B cell (primary cell): ENCODE measurements at places on chromosomes 13 and 19.

- DNase-seq: peak; percentile 62
Measured at GRCh38 chr19:56076498-56076897, 44.6 kb downstream of the ZNF787 start.

DNA sequence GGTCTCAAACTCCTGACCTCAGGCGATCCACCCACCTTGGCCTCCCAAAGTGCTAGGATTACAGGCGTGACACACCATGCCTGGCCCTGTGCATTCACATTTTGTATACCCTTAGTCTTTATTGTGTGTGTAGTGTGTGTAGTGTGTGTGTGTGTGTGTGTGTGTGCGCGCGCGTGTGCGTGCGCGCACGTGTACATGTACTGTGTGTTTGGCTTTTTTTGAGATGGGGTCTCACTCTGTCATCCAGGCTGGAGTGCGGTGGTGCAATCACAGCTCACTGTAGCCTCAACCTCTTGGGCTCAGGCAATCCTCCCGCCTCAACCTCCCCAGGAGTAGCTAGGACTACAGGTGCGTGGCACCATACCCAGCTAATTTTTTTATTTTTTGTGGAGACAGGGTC is 22.1 kb downstream of the ITM2B start:
- no peak for DNase-seq

GRCh38 chr19:9883764-9884163 is 48.6 kb downstream of the PIN1 start:
- DNase-seq: no peak

GRCh38 chr13:27667946-27668345 is 46.3 kb downstream of the POLR1D start:
- DNase-seq: no peak

- DNase-seq: no peak
Measured at GRCh38 chr13:84985860-84986259, 813.4 kb downstream of the SLITRK6 start.

- DNase-seq: no peak
Measured at GRCh38 chr19:55619286-55619685, 5.1 kb downstream of the ZNF784 start.

DNA sequence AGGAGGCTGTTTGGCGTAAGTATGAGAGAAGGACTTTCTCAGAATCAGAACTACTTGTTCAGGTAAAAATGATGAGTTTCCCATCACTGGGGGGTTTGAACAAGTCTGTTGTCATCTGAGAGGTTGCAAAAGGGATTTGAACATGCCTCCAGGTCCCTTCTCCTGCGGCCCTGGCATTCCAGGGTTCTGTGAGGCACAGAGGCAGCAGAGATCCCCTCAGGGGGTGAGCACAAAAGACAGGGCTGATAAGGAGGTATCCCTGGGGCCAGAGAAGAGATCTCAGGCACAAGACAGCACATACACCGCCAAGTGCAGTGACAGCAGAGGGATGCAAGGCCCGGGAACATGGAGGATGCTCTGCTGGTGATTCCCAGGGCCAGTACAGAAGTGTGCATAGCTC is 275.8 kb upstream of the TSHZ3 start:
- no peak for DNase-seq

DNA sequence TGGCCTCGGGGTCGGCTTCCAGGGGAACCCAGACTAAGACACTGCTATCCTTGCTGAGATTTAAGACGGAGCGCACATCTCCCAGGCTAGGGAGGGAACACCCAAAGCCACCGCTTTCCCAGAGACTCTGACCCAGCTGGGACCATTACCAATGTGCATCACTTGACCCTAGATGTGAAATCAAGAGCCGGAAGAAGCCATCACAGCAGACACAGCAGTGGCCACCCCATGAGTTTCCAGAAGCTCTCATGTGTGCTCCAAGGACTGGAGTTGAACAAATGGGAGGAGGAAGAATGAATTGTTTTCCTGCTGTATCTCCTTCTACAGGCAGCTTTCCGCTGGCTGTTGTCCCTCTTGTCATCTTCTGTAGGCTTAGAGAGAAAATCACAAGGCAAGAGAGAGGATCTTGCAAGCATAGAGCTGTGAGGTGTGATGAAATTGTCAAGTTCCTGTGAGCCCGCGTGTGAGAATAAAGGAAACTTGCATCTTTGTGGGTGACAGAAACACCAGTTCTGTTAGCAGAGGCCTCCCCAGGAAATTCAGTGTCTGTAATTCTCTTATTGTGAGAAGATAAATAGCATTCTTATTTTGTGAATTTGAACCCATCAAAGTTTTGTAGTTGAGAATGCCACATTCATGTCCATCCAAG is 711.8 kb downstream of the UQCRFS1 start:
- DNase-seq: no peak

DNA sequence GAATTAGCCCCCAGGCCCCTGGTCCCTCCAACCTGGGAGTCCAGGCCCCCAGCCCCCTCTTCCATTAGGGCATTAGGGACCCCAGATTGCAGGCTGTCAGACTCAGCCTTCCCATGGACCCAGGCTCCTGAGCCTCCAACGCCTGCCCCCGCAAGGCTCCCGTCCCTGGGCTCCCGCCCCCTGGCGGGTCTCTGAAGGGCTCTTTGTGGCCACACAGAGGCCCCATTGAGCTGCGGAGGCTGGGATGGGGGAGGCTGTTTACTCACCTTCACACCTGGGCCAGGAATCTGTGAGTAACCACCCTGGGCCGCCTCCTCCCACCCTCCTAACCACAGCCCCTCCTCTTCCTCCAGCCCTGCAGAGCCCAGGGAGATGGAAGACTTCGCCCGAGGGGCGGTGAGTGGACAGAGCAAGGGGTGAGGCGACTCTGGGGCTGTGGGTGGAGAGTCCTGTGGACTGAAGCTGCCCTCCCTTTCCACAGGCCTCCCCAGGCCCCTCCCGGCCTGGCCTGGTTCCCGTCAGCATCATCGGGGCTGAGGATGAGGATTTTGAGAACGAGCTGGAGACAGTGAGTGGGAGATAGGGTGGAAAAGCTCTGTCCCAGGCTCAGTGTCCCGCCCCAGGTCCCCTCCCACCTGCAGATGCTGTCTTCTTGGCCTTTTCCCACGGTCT is 4.9 kb downstream of the ARHGEF1 start:
- peak; percentile 77 for DNase-seq

DNA sequence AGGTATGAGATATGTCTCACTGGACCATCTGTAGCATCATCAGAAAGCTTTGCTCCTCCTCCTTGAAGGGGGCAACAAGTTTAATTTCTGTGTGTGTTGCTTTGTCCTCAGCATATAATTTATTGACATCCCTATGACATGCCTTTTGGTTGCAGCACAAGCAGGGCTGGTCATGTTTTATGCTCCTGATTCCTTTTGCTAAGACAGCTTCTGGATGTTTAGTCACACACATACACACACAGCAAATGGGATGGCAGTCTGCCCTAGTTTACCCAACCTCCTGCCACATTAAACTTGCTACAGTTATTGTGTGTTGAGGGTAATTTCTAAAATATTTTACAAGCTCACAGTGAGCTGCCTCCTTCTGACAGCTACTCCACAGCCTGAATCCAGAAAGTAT is 217.9 kb upstream of the RXFP2 start:
- DNase-seq: no peak

GRCh38 chr13:80341101-80341755 is at the start of gene SPRY2:
TSS of gene SPRY2 (minus strand) at chr13:80341126. CDS start at chr13:80337705, 3,421 bp downstream.
- DNase-seq: peak; percentile 62

GRCh38 chr13:76874479-76874878 is 11.7 kb downstream of the KCTD12 start:
- DNase-seq: peak; percentile 23

GRCh38 chr13:113746143-113746525 is 12.9 kb upstream of the TMEM255B start:
- DNase-seq: no peak

DNA sequence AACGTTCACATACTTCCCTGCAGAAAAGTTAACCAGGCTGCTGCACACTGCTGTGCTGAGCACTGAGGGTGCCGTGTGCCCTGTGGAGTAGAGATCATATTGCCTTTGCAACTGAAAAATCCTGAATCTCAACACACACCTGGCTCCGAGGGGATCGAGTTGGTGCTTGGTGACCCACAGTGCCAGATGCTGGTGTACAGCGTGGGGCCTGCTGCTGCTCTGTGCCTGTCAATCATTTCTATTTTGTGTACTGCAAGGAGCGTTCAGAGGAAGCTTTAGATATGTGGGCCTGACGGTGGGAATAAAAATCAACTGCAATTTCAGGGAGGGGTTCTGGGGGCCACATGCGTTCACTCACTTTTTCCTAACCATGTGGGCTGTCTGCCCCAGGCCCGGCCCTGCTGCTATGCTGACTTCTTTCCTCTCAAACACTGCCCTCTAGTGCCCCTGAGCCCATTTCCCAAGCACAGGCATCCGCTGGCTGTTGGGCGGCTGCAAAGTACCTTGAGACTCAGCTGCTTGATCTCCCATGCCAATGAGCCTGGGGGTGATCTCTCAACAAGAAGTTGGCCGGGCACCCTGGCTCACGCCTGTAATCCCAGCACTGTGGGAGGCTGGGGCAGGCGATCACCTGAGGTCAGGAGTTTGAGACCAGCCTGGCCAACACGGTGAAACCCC is 9.7 kb upstream of the LENG8 start:
- no peak for DNase-seq

DNA sequence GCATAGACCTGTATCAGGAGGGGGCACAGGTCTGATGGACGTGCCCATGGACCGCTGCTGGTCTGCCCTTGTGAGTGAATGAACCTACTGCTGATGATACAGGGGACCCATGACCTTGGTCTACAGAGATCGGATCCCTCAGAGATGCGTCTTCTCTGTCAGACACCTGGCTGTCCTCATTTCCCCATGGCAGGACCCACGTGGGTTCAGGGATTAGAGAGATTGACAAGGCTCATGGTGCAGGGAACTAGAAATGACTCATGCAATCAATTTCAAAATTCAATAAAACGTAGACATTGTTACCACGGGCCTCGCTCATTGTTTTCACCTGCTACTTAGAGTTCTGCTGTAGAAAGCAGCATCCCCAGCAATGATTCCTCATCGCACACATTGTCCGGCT is 962 bp upstream of the TPRX1 start:
- DNase-seq: no peak

- DNase-seq: no peak
Measured at GRCh38 chr19:40752257-40752781, 1.3 kb downstream of the SNRPA start.
